Stimulated activated CD8-positive, alpha-beta memory T cell treated with anti-CD3 and anti-CD28 coated beads, Interleukin-7, amount 100 ng/mL, for 24 hours (primary cell): ENCODE measurements at places on chromosomes 6 and 20.
A peak's percentile ranks its signal among the peaks of the same experiment; 100 is the strongest.

DNA sequence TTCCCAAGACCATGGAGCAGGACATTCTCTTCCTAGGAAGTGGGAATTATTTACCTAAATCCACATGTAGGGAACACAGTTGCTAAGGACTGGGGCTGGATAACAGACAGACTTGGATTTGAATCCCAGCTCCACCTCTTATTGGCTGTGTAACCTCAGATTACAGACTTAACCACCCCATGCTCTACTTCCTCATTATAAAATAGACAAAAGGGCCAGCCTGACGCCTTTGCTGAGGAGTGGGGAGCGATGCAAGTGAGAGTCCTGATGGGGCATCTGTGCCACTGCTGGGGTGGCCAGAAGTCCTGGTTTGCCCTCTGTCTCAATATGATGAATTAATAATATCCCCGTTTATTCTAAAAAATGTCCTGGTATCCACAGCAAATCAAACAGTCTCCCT lies 46.8 kb downstream of the SPATA2 start:
- no peak for DNase-seq

DNA sequence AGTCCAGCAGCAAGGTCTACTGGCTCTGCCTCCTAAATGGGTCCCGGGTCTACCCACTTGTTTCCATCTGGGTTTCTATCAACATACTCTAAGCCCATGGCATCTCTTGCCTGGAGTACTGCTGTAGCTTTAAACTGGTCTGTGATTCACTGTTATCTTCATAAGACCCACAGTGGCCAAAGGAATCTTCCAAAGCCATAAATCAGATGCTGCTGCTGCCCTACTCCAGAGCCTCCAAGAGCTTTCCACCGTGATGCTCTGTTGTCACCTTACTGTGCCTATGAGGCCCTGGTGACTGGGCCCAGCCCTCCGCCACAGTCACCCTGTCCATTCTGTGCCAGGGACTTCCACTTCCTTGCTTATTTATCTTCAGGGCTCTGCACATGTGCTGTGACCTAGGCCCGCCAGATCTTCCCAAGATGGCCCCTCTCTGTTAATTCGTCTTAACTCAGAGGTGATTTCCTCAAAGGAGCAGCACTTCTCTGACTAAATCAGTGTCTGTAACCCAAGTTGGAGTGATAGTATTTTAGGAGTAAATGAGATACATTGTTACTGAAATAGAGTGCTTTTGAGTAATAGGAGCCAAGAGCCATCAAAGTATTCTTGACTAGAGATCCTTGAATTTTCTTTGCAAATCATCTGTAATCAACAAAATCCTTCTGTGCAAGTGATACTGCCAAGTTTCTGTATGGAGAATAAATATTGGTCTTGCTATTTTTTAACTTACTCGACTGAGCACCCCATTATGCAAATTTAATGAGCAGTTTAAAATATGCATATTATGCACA lies 102.5 kb downstream of the PPP1R14C start:
- no peak for DNase-seq

DNA sequence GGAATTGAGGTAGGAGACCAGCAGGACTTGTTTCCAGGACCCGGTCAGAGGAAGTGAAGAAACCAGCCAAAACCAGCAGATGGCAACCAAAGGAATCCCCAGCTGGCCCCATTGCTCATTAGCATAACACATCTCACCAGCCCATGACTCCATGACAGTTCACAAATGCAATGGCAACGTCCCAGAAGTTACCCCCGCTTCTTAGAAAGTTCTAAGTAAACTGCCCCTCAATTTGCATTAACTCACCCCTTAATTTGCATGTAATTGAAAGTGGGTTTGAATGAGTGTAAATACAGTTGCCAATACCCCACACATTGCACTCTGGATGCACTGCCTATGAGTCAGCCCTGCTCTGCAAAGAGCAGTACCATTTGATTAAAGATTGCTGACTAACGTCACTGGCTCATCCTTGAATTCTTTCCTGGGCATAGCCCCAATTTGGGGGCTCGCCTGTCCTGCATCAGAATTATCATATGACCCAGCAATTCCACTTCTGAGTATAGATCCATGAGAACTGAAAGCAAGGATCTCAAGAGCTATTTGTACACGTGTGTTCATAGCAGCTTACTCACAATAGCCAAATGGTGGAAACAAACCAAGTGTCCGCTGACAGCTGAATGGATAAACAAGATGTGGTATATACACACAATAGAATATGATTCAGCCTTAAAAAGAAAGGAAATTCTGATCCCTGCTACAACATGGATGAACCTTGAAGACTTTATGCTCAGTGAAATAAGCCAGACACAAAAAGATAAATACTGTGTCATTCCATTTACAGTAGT lies 36.4 kb downstream of the MYLK4 start:
- no peak for DNase-seq

GRCh38 chr6:125453516-125453915 lies 151.7 kb upstream of the HDDC2 start:
- DNase-seq: no peak

DNA sequence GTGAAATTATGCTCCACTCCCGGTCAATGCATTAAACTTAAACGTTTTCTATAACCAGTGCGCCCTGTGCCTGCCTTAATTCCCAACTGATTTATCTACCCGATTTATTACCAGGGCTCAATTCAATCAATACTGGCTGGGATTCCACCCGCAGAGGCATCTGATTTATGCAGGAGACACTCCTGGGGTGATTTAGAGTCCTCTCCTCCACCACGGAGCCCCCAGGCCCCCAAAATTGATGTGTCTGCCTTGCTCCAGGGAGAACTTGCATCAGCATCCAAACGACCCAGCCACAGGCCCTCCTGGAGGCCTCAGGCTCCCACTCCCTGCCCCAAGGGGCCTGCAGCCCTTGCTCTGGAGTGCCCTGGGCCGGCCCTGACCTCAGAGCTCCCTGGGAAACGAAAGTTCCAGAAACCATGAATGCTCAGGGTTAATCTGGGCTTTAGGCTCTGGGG lies 29.5 kb downstream of the ANKRD60 start:
- no peak for DNase-seq

DNA sequence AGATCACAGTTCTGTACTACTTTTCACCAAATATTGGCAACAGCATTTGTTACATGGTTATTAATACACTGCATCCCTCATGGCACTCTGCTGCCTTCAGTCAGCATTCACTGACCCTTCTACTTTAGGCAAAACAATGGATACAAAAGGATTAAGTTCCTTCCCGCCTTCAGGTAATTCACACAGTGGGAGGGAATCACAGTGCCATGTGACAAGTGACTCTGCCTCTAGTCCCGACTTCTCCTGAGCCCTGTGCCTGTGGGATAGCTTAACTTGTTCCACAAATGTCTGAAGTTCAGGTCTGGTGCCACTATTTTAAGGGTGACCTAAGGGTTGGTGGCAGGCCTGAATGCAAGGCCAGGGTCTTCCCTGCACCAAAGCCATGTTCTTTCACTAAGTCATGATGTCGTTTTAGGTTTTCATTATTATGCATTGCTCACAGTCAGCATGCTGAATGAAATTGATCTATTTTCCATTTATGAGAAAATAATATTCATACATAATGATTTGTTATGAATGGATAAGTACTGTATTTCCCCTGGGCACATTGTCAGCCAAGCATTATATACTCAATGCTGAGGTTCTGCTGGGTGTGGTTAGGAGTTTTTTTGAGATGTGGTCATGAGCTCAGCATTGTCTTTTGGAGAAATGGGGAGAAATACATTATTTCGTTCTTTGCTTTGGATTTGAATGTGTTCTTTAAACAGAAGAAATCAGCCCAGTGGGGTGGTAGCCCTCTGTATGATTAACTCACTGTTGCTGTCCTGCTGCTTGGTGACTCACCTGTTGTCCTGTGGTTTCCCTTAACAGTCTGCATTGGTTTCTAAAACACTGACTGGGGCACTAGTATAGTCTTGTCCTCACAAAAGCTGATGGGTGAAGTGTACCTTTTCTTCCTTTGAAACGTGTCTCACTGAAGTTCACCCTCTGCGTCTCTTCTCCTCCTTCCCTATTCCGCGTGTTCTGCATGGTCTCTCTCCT lies 66.4 kb downstream of the AFDN start:
- DNase-seq: no peak

- no peak for DNase-seq
Observed at GRCh38 chr6:149449831-149450678, 34.8 kb downstream of the ZC3H12D start.

DNA sequence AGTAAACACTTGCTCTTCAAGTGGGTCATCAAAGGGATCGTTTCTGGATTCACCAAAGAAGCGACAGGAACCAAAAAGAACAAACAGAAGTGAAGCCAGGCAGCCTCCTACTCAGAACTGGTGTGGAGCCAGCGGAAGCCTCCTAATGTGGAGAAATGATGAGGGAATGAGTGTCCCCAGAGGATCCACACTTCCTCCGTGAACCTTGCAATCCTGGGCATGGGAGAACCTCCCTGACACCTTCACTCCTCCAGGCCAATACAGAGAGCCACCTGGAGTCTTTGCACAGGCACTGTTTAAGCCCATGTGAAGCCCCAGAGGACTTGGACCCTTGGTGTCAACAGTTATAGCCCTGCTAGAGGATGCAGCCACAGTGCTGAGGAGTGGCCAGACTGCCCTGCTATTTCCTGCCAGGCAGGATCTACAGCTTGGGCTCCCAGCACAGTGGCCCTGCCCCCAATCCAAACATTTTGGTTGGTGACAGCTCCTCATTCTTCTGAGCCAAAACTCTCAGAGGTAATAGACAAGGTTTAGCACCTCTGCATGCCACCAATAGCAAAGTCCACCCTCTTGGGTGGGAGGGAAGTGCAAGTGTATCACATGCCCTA lies 23.2 kb upstream of the SERINC1 start:
- no peak for DNase-seq

GRCh38 chr20:56202493-56203077 lies 45.9 kb upstream of the MC3R start:
- no peak for DNase-seq

DNA sequence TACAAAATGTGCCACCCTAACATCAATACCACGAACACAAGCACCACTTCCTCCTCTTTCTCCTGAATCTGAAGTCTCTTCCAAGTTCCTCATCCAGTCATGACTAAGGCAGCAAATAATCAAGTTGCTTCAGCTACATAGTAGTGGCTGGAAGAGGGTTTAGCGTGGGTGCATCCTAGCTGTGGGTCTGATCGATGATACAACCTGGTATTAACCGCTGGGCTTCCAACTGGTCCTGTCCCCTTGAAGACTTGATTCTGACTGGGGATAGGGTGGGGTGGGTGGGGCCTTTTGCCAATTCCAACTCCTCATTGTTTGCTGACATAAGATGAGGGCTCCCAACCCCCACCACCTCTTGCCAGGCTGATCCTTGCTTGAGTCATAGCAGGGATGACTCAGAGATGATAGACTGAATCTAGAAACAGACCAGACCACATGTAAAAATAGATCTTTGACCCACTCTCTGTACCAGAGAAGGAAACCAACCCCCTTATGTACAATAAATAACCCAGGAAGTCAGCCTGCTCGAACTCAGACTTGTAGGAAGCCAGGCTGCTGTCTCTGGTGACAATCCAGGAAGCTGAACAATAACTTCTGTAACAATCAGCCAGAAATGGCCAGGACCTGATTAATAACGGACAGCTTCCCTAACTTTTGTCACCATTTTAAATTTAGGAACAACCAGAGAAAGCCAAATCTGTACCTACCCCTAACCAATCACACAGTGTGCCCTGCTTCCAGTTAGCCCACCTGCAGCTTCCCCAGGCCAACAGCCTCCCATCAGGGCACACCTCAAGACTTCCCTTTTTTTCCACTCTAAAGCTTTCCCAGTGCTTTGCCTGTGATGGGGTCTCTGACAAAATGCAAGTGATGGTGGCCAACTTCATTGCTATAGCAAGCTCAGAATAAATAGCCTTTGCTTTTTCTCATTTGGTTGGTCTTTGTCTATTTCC lies 68.9 kb upstream of the FAM184A start:
- peak; percentile 10 for DNase-seq

DNA sequence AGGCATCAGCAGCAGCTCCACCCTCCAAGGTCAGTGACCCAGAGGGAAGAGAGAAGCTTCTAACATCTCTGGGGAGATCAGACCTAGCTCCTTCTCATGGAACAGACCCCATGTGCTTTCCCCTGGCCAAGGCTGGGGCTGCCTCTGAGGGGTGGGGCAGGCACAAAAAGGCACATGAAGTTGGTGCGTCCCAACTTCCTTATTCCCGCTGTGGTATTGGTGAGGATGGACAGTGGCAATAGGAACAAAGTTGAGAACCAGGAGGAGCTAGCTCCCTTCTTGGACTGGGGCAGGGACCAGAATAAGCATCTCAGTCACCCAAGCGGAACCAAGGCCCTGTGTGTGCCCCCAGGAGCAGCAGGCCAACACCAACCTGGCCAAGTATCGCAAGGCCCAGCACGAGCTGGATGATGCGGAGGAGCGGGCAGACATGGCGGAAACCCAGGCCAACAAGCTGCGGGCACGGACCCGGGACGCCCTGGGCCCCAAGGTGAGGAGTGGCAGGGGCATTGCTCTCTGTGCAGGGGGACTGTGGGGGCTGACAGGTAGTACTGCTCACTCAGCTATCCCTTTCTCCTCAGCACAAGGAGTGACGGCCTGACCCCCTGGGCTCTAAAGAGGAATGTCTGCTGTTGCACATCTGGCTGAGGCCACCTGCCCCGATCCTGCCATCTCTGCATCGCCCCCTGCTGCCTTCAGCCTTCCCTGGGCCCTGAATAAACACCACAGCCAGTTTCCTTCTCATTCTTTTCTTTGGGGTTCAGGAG lies 46.1 kb downstream of the MYH7B start:
- no peak for DNase-seq

DNA sequence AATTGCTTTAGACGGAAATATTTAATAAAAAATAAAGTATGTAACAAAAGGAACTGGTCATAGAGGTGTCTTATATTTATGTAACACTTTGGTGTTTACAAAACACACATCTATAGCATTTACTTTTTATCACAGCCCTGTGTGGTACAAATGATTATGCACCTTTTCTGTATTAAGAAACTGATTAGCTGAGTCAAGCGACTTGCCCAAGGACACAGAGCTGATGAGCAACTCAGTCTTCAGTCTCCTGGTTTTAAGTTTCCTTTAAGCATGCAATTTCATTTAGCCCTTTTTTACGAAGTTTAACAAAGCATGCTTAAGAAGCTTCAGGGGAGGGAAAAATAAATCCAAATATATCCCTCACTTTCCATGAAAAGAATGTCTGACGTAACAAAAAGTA lies 2.5 kb downstream of the DCDC2 start:
- no peak for DNase-seq

DNA sequence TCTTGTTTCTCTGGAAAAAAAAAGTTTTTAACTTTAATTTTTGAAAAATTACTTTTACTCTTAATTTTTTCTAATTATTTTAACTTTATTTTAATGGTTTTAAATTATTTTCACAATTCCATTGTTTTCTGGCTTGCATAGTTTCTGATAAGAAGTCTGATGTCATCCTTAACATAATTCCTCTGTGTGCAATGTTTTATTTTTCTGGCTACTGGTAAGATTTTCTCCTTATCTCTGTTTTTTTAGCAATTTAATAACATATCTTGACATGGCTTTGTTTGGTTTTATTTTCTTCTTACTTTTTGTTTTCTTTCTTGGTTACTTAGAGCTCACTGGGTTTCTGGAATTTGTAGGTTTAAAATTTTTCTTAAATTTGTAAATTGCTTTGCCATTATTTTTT lies 114.8 kb downstream of the TBXT start:
- DNase-seq: no peak
